Anterior cingulate cortex (tissue), 58 donors: ENCODE measurements at places on chromosomes 3 and 15.

DNA sequence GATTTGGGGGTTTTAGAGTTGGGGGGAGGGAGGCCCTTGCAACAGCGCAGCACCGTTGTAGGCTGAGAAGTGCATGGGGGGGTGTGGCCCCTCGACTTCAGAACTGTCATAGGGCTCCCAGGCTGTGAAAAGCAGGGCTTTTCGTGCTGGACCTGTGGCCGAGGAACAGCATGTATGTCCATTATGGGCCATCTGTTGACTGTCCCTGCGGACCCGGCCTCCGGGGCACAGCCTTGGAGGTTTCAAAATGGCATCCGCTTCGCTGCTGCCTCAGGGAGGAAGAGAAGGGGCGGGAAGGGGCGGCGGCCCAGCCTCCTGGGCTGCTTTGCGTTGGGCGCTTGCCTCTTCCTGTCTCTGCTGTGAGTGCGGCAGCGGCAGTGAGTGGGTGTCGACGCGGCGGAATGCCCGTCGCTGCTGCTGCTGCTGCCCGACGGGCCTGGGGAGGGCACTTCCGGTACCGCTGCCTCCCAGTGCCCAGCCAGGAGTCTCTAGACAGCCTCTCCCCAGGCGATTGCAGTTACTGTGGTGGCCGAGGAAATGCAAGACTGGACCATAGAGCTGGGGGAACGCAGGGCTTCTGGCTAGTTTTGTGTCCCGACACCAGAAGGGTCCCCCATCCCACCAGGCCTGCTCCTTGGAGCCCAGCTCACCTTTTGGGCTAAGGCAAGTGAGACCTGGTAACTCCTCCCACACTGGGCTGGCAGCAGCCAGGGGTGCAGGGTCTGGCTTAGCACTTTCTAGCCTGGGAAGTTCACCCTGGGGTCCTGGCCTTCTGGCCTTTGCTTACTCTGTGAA, 1.9 kb downstream of the GNAI2 start:
- peak; percentile 77 for DNase-seq

DNA sequence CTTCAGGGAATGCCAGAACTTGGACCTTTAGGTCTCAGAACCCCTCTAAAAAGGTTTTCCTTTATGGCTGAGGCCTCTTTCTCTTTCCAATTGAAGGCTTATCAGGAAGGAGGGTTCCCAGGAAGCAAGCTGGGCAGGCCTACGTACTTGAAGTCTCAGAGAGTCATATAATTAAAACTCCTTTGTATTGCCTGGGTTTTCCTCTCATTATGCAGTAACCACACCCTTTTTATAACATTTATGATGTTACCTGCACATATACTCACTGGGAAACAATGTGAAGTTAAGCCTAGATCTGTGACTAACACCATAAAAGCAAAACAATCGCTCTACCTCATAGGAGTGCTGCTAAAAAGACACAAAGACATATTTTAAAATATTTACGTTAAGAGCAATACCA, 27.3 kb downstream of the SERP1 start:
- no peak for DNase-seq

- DNase-seq = no peak
These were observed 219.3 kb upstream of the TTC14 start for GRCh38 chr3:180382638-180383180.

DNA sequence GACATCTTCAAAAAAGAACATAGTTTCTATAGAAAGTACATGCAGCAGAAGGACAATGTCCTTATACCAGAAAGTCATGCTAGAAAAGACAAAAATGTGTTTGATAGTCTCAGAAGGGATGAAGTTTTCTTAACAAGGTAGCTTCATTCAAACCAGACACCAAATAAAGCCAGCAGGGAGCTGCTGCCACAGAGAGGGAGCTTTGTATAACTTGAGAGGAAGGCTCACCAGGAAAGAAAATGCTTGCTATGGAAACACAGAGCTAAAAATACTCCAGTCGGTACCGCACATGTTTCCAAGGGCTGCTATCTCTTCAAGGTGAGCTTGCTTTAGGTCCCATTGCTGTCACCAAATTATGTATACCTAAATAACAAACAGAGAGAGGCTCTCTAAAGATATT, 1074.8 kb upstream of the ALCAM start:
- no peak for DNase-seq
